CD4-positive, alpha-beta T cell treated with Interleukin-15 for 4 hours (primary cell): ENCODE measurements at places on chromosomes 3 and 15.

DNA sequence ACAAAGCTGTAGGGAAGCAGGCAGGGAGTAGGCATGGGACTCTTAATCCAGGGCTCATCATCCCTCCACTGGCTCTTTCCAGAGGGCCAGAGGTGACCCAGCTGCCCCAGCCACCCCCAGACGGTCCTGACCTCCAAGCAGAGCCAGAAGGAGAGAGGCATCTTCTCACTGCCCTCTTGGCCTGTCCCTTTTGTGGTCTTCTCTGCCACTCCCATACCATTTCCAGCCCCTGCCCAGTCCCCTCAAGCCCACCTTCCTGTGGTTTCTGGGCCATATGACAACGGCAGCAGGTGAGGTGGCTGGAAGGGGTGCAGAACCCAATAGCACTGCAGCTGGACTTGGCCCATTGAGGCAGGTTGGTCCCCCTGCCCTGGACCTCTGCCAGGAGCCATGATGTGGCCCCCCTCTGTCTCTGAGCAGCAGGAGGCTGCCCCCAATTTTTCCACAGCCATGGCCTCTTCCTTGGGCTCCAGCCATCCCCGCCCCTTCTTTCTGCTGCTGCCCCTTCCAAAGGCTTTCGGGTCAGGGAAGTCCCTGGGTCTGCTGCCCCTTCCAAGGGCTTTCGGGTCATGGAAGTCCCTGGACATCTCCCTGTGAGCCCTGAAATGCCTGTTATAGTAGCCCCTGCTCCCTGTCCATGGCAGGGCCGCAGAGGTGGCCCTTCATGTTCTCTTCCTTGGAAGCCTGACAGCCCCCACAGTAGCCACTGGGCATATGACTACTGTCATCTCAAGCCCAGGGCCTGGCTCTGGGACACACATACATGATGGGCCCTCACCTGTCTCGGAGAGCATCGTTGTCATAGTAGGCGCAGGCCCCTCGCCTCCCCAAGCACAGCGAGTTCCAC, 39.5 kb upstream of the RAB6B start:
- no peak for DNase-seq

DNA sequence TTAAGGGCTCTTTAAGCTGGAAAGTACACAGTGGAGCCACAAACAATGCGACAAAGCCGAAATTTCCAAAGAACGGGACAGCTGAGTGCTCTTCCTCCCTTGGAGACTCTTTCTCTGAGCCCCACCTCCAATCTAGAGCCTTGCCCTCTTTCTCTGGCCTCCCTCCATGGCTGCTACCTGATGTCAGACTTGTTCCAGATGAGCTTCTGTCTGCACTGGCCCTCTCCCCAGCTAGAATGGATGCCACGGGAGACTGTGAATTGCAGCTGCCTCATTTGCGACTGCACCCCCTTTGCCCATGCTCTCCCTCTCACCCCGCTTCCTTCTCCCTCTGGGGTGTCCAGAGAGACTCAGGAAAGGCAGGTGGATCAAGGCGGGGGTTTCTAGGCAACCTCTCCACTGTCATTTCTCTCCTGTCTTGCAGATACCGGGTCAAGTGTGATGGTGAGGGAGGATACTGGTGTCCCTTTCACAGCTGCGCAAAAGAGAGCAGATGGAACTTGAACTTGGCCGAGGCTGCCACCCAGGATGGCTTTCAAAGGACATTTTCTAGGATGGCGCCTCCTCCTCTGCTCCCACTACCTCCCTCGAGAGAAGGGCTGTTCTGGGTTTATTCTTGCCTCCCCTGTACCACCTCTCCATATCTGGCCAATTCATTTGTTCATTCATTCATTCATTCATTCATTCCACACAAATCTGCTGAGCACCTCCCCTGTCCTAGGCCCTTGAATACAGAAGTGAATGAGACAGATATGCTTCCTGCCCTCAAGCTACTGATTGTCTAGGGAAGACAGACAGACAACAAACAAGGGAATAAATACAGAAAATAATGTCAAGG, 12.8 kb downstream of the ATP2B2 start:
- no peak for DNase-seq

- DNase-seq = no peak
These were observed 86.3 kb upstream of the ATP13A5 start for GRCh38 chr3:193464889-193465288.

DNA sequence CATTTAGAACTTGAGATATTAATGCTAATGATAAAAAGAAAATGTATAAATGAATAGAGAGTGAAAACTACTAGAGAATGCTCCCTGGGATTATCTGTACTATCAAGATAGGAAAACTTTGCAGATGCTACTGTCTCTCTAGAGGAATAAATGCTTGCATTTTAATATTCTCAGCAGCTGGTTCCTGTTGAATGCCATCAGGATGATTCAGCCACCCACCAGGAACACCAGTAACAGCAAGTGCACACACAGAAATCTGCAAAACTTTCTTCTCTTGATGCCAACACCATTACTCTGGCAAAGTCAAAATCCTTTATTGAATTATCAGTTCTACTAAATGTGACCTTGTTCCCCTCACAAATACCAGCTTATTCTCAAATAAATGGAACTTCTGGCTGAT, 148.4 kb downstream of the TIGIT start:
- DNase-seq = no peak

DNA sequence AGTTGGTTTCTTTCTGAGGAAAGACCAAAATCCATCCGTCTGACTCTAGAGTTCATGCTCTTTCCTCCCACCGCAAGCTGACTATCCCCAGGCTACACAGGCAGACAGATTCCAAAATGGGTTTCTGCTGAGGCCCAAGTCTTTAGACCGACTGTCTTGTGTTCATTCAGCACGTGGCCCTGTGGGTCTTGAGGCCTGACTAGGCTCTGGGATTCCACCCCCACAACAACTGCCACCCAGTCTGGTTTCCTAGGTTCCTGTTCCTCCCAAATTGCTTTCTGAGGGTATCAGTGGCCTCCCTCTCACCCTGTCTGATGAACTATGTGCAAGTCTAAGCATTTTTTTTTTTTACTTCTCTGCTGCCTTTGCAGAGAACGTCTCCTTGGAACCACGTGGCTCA, 67.7 kb downstream of the CYP19A1 start:
- no peak for DNase-seq

- DNase-seq = no peak
These were observed 65.7 kb upstream of the HES1 start for GRCh38 chr3:194070220-194070633.

DNA sequence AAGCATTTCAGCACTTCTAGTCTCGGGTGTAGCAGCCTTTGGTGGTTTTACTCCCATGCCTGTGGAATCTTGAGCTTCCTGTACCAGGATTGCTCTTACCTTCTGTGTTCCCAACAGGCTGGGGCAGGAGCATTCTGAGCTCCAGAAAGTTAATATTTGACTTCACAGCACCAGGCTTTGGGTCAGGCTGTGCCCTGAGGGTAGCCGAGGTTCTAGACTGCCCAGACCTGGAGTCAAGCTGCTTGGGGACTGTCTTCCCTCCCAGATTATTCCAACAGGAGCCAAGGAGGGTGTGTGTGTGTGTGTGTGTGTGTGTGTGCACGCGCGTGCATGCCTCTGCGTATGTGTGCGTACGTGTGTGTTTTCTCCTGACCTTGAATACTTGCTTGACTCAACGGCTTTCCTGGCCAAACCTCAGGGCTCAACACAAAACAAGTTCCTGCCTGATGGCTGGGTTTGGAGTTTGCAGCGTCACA, 94.8 kb downstream of the FLNB start:
- no peak for DNase-seq

GRCh38 chr15:45048794-45049631, 26.0 kb downstream of the SORD start:
- peak; percentile 3 for DNase-seq

DNA sequence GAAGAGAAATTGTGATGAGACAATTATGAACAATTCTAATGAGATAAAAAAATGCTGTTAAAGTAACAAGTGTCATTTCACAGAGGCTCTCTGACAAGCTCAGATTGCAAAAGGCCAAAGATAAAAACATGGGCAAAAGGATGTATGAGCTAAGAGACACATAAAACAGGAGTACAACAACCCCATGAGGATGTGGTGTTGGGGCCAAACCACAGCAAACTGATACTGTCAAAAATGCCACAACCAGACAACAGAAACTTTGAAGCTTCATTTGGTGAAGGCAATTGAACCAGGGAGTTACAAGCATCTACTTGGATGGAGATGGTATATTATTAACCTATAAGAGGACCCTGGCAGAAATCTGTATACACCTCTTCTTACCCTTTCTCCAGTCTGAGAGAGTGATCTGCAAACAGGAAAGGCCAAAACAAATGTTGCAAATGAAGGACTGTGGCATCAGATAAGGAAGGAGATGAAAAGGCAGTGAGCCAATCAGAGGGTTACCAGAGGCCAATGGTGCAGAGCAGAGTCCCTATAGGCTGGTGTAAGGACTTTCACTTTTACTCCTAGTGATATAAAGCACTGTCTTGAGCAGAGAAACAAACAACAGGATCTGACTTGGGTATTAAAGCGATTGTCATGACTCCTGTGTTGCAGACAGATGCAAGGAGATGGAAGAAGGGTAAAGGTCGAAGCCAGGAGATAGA, 659.0 kb downstream of the NTRK3 start:
- peak; percentile 18 for DNase-seq

- DNase-seq = no peak
These were observed 20.8 kb downstream of the PPARG start for GRCh38 chr3:12309716-12310115.

DNA sequence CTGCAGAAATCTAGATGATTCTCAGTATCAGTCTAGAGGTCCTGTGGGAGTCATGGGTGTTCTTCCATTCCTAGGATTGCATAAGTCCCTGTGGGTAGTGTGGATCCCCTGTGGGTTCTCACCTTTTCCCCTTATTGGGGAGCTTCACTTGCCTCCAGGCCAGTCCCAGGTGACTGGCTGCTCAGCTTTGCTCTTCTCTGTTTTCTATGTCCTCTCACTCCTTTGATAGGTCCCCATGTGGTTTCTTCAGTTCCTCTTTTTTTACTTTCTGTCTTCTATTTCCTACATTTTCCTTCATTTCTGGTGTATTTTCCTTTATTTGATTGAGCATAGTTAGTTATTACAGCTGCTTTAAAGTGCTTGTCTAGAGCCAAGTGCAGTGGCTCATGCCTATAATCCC, 10.9 kb downstream of the TEX55 start:
- no peak for DNase-seq

- no peak for DNase-seq
These were observed 320.5 kb upstream of the UMPS start for GRCh38 chr3:124409650-124410275.

DNA sequence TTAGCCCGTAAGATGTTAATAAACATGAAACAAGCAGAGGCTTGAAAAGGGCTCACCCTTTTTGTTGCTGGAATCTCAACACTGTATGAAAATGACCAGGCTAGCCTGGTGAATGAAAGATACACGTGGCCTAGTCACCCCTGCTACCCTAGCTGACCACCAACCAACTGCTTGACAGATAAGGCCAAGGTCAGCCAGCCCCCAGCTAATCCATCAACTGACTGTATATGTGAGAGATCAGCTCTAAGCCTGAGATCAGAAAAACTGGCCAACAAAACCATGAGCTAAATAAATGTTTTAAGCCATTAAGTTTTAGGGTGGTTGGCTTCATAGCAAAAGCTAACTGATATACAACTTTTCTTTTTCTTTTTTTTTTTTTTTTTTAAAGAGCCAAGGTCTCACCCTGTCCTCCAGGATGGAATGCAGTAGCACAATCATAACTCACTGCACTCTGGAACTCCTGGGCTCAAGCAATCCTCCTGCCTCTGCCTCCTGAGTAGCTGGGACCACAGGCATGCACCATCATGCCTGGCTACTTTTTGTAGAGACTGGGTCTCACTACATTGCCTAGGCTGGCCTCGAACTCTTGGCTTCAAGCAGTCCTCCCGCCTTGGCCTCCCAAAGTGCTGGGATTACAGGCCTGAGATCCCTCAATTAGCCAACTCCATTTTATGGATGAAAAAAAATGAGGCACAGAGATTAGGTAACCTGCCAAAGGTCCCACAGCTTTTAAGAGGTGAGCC, 34.6 kb downstream of the SH3BP5 start:
- DNase-seq = no peak

GRCh38 chr3:115725800-115726199, 102.5 kb downstream of the GAP43 start:
- no peak for DNase-seq

- no peak for DNase-seq
These were observed 374.9 kb upstream of the ROBO1 start for GRCh38 chr3:80142714-80143113.

- DNase-seq = peak; percentile 43
These were observed 88.3 kb upstream of the PPIB start for GRCh38 chr15:64251121-64251520.

DNA sequence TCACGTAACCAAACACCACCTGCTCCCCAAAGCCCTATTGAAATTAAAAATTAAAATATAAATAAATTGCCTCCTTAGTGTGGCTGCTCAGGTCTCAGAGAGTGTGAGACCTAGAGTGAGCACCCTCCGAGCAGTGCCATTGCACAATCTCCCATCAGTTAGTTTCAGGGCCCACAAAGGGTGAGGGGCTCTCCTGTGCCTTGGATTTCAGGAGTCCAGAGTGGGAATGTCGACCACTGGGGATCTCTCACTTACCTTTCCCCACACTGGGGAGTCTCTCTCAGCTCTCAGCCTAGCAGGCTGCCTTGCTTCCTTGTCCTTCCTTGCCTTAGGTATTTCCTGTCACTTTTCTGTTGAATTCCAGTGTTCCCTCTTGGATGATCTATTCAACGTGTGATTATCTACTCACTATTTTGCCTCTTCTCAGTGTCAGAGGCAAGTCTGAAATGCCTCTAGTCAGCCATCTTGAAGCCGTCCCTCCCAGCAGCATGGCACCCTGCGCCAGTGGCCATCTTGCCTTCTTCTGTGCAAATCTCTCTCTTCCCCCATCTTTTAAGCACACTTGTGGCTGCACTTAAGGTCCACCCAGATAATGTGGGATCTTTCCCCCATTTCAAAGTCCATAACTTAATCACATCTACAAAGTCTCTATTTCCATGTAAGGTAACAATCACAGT, 119.3 kb downstream of the LRRK1 start:
- no peak for DNase-seq

DNA sequence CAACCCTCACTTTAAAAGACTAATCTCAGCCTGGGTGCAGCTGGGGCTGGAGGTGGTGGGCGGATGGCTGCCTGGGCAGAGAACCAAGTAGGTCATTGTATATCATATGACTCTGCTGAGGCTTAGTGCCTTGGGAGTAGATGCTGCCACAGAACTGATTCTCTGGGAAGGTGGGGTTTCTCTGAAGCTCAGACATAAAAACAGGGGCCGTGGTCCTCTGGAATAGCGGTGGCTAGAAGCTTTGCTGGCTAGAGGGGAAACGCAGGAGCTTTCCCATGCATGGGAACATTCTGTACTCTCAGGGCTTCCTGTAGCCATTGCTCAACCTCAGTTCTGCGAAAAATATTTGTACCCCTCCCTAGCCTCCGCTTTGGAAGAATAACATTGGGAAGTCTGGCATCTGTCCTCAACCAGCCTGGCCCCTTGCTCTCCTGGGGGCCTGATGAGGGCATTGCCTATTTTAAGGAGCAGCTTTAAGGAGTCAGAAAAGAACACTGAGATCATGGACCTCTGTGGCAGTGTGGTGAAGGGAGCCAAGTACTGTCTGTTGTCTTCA, 14.7 kb downstream of the TIMP4 start:
- no peak for DNase-seq

- DNase-seq = no peak
These were observed 59.1 kb downstream of the TRPM7 start for GRCh38 chr15:50627351-50628055.
